ENCODE measurements at places on chromosomes 13 and 19.

GRCh38 chr19:18659281-18660050 lies 22.6 kb downstream of the KLHL26 start:
- DNase-seq: no peak

DNA sequence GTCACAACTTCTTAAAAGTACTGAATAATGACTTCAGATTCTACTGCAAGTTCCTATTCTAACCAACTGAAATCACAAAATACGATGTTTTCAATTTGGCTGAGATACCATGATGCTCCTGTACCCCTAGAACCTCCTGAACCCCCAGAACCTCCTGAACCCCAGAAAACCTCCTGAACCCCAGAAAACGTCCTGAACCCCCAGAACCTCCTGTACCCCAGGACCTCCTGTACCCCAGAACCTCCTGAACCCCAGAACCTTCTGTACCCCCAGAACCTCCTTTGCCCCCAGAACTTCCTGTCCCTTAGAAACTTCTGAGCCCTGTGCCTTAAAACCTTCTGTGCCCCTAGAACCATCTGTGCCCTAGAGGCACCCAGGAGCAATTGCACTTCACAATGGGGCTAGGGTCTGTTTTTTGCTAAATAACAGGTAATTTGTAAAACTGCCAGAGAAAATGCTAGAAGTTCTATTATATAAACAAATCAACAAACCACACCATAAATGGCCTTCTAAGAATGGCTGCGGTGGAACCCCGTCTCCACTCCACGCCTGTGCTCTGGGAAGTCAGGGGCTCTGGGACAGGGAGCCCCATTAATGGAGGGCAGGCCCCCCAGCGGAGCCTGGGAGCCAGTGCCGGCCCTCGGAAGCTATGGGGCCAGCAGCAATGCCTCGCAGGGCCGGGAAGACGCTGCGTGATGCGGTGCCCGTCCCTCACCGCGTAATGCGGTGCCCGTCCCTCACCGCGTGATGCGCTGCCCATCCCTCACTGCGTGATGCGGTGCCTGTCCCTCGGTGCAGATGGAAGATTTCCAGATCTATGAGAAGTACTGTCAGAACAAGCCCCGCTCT lies 21.3 kb upstream of the F7 start:
- DNase-seq: no peak

- DNase-seq: no peak
These were observed 2.2 kb downstream of the DCUN1D2 start for GRCh38 chr13:113488283-113488682.

DNA sequence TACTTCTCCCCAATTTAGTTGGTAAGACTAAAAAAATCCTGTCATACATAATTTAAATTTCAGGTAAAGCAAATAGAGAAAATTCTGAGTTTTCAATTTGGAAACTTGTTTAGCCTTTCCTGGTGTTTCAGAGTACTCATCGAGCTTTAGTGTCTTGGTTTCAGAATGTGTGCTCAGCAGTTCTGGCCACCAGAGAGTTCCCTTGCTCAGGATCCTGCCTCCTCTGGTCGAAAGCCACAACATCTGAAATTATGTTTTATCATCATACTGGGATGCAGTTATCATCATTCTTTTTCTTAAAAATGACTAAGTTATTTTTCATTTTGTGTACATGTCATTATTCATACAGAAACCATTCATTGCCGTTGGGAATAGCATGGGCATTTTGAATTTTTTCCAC lies 263.2 kb upstream of the SPRY2 start:
- no peak for DNase-seq

DNA sequence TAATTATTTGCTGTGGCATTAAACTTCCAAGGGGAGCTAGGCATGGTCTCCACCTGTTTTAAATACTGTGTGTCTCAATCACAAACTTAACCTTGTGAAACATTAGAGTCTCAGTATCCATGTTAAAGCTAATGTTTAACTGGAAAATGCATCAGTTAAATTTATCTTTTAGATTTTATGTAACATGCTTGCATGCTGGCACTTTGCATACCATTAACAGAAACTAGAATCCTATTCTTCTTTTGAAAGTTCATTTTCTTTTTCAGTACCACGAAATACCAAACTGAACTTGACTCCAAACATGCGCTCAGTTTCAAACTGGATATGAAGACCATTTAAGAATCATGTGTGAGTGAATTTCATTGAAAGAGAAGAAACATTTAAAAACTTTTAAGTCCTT lies 328.9 kb upstream of the SLC10A2 start:
- no peak for DNase-seq

DNA sequence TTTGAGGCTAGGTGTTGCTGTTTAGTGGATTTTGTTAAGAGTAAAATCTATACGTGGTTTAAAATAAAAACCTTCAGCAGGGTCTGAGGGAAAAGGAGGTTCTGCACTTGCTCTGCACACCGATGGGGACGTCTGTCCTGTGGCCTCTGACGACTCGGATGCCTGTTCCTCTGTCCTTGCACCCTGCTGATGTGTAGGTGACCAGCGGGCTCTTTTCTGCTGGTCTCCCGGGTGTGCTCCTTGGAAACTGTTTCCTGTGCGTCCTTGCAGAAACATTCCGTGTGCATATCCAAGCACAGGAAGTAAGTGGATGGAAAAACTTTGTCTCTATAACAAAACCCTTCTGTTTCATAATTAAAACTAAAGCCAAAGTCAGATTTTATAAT lies 3.8 kb downstream of the ATP4B start:
- DNase-seq: no peak

GRCh38 chr13:20779405-20779804 lies 5.6 kb upstream of the EEF1AKMT1 start:
- no peak for DNase-seq

DNA sequence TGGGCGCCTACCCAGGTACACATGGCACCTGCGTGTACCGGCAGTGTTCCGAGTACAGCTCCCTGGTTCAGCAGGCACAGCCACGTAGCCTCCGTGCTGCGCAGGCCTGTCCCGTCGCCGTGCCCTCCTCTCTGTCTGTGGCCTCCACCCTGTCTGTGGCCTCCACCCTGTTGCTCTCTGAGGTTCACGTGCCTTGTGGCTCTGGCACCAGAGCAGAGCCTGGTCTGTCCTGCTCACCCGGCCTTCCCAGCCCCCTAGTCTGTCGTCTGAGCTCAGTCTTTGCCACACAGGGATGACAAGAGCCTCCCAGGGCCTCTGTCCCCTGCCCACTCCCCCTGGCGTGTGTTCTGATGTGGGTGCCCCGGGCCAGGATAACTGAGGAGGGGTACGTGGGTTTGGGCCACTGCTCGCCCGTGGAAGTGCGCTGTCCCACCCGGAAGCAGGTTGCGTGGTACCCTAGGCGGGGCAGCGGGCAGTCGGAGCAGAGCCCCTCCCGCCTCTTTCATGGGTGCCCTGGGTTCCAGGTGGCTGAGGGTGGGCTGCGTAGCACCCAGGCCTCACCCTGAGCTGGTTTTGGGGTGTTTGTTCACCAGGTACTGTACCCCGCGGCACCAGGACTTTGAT lies 71.7 kb downstream of the KDM4B start:
- DNase-seq: no peak

- no peak for DNase-seq
These were observed 8.4 kb upstream of the LRG1 start for GRCh38 chr19:4548238-4548584.

GRCh38 chr13:46181840-46182490 lies at the start of gene LCP1:
Gene LCP1 (minus strand): TSS chr13:46182177. CDS start chr13:46159662, 22,515 bp downstream.
- peak; percentile 98 for DNase-seq

DNA sequence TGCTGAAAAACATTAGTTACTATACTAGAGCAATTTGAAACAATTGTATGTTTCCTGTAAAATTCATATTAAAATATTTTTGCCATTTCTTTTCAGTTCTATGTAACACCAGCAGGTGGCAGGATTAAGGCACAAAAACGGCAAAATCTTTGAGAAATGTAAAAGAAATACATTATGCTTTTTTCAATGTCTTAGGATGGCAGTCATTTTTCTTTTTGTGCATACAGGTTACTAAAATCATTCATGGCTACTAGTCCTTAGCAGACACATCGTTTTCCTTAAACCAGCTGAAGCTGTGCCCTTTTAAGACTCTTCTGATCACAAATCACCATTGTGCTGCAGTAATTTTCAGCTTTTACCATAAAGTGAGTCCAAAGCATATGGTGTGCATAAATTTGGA lies 800.7 kb upstream of the SLITRK5 start:
- DNase-seq: peak; percentile 12

GRCh38 chr13:30819136-30819888 lies 84.0 kb downstream of the ALOX5AP start:
- DNase-seq: no peak

GRCh38 chr13:110869805-110870706 lies 44.8 kb downstream of the ANKRD10 start:
- no peak for DNase-seq

DNA sequence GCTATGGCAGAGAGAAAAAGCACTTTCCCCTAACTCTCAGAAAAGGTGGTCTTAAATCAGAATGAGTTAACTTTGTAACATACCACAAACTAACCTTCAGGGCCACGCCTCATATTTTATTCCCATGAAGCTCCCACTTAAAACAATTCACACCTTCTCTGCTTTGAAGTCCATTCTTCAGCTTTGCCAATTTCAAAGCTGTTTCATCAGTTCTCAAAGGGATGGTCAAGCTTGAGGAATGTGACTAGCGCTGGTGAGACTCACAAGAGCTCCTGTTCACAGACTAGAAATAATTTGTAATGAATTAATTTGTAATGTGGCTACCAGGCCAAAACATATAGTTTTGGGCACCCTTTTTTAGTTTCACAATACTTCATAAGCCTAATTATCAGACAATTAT lies 68.2 kb downstream of the STK24 start:
- no peak for DNase-seq

- no peak for DNase-seq
These were observed 27.6 kb downstream of the AP2S1 start for GRCh38 chr19:46823049-46823448.

GRCh38 chr13:75533861-75534260 lies 3.8 kb downstream of the COMMD6 start:
- no peak for DNase-seq

DNA sequence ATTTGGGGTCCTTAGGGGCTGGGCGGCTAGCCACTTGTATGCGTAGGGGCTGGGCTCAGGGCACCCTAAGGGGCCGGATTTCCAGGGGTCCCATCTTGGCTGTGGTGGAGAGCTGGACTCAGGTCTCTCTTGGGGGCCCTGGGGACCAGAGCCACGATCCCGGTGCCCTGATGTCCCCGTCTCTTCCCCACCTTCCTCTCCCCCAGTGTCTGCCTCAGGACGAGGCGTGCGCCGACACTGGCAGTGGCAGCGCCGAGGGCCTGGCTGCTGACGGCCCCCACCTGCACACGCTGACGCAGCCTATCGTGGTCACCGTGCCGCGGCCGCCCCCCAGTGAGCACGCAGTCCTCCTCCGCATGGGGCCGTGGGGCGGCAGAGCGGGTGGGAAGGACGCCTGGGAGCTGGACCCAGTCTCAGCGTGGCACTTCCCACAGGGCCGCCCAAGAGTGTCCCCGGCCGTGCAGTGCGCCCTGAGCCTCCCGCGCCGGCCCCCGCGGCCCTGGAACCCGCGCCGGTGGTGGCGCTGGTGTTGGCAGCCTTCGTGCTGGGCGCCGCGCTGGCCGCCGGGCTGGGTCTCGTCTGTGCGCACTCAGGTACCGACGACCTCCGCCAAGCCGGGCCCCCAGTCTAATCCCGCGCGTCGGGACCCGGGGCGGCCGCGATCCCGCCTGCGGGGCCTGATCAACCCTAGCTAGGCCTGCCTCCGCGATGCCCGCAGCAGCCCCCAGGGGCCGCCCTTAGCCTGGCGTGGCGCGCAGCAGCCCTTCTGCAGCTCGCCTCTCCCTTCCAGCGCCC lies 2.7 kb upstream of the SNAPC2 start:
- no peak for DNase-seq

- no peak for DNase-seq
These were observed 227.8 kb downstream of the LACC1 start for GRCh38 chr13:44107357-44108121.

- DNase-seq: peak; percentile 19
These were observed 30.1 kb downstream of the SCEL start for GRCh38 chr13:77565635-77566034.

- no peak for DNase-seq
These were observed 98.3 kb upstream of the KLF5 start for GRCh38 chr13:72960541-72960940.

DNA sequence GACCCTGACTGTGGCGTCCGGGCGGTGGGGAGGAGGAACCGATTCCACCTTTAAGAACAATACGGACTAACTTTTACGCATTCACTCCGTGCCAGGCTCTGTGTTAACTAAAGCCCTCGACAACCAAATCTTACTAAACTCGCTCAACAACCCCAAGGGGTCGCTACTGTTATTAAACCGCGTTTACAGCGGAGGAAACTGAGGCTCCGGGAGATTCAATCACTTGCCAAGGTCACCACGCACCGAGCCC lies 1.2 kb downstream of the SAMD1 start:
- DNase-seq: no peak

DNA sequence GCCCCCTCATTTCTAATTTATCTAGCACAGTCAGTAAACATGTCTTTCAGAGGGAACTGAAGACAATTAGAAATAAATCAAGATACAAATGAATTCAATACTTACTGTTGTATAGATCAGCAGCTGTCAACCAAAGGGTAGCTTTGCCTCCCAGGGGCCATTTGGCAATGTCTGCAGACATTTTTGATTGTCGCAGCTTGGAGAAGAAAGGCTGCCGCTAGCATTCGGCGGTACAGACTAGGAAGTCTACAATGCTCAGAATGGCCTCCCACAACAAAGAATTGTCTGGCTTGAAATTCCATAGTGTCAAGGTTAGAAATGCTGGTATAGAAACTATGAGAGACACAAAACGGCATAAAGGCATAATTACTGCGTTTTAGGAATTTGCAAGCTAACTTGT lies 91.6 kb downstream of the RGCC start:
- no peak for DNase-seq

DNA sequence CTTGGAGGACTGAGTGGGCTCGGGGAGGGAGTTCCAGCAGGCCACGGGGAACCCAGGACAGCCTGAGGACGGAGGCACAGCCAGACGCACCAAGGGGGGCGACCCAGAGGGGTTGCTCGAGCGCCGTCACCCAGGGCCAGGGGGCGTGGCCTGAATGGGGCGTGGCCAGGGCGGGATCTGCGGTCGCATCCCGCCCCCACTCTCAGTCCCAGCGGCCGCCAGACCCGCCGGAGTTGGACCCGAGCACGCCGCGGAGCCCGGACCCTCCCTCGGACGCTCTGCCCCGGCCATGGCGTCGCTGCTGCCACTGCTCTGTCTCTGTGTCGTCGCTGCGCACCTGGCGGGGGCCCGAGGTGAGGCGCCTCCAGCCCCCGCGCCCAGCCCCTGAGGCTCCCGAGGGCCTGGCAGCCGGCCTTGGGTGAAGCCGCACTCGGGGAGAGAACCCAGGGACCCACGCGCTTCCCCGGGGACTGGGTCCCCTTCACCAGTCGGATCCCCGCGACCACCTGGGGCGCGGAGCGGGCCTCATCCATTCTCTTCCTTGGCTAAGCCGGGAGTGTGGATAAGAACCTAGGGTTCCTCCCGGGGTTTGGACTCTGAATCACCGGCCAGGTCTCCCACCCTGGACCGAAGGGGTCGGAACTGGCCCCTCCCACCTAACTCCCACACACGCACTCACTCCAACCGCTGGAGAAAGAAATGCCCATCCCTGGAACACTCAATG lies at the start of gene CILP2:
Gene CILP2, plus strand, starts transcription at position 205 of the 724 bp plus-strand sequence. Its CDS starts 85 bp downstream, at position 290.
- no peak for DNase-seq

- DNase-seq: no peak
These were observed 184.8 kb upstream of the PCDH20 start for GRCh38 chr13:61600360-61601033.
